ENCODE measurements at places on chromosomes 13 and 19.

DNA sequence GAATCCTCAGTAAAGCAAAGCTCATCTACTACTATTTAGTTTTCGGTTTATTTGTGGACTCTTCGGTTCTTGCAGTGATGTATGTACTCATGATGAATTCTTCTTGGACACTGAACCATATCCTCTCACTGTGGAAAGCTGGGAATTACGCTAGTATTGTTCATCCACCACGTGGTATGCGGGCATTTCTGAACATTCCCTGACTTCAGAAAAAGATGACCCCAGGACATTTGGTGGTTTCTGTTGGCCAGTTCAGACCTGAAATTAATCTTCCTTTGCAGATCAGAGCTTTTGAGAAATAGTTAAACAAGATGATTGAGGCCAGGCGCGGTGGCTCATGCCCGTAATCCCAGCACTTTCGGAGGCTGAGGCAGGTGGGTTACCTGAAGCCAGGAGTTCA, 25.3 kb upstream of the FBN3 start:
- no peak for DNase-seq

- DNase-seq: no peak
These were observed 19.2 kb downstream of the GPX4 start for GRCh38 chr19:1122972-1123363.

GRCh38 chr19:38377052-38377451, 2.7 kb downstream of the PSMD8 start:
- no peak for DNase-seq

- no peak for DNase-seq
These were observed 93.9 kb downstream of the TSHZ3 start for GRCh38 chr19:31255174-31255799.

GRCh38 chr13:107838588-107839161, 376.7 kb downstream of the LIG4 start:
- DNase-seq: no peak

- DNase-seq: no peak
These were observed 17.5 kb downstream of the CEACAM3 start for GRCh38 chr19:41813911-41814310.

DNA sequence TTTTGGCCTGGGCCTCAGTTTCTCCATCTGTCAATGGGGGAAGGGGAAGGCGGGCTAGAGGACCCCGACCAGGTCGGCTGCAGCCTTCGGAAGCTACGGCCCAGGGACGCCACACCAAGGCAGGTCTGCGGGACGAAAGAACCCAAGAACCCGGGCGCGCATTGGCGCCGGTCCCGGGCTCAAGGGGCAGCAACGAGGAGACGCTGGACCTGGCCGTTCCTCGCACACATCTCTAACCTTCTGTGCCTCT, 739 bp upstream of the ILF3 start:
- no peak for DNase-seq

- DNase-seq: no peak
These were observed 54.5 kb upstream of the GPI start for GRCh38 chr19:34310494-34310981.

- DNase-seq: no peak
These were observed at the start of gene USP12 for GRCh38 chr13:27171244-27171826. USP12 (minus strand) TSS chr13:27171811; CDS start chr13:27171639, 172 bp downstream.

- no peak for DNase-seq
These were observed 10.5 kb downstream of the B3GNT3 start for GRCh38 chr19:17805427-17805826.

DNA sequence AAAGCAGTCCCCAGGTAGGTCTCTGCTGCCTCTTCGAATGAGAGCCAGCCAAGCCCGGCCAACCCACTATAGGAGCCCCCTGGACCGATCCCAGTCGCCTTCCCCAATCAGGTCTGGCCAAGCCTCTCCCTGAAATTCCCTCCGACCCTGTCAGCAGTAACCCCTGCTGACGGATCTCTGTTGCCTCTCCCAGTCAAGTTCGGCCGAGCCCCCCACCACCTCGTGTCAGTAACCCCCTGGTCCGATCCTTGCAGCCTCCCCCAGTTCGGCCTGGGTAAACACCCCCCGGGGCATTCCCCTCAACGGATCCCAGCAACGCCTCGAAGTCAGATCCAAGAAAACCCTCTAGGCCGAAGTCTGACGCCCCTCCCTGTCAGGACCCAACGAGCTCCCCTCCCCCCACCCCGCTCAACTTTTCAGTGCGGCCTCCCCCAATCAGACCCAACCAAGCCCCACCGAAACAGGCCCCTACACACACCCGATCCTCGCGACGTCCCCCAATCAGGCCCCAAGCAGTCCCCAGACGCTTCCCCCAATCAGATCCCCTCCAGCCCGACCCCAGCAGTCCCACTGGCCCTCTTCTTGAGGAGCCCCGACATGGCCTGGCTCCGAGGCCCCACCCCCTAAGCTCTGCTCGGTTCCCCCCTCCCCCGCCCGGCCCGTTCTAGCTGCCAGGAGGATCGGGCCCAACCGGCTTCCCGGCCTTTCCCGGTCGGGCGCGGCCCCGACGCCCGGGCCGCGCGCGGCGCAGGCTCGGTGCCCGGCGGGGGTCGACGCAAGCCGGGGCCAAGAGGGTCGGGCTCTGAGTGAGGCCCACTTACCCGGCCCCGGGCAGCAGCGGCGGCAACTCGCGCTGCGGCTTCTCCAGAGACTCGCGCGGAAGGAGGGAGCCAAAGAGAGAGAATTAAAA, 1.8 kb downstream of the TNPO2 start:
- peak; percentile 28 for DNase-seq

GRCh38 chr13:43835701-43836100, 43.8 kb downstream of the CCDC122 start:
- no peak for DNase-seq

DNA sequence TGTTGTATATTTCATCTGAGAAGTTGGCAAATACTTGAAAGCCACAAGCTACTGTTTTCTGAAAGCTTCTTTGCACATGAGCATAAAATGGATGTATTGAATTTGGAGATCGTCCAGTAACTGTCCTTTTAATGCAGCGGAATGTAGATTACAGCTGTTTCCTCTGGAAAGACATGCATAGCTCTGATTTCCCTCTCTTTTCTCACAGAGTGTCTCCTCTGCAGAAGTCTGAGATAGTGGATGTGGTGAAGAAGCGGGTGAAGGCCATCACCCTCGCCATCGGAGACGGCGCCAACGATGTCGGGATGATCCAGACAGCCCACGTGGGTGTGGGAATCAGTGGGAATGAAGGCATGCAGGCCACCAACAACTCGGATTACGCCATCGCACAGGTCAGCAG, 283.0 kb downstream of the SHISA2 start:
- no peak for DNase-seq

GRCh38 chr13:42539670-42540069, 34.3 kb upstream of the TNFSF11 start:
- DNase-seq: no peak

DNA sequence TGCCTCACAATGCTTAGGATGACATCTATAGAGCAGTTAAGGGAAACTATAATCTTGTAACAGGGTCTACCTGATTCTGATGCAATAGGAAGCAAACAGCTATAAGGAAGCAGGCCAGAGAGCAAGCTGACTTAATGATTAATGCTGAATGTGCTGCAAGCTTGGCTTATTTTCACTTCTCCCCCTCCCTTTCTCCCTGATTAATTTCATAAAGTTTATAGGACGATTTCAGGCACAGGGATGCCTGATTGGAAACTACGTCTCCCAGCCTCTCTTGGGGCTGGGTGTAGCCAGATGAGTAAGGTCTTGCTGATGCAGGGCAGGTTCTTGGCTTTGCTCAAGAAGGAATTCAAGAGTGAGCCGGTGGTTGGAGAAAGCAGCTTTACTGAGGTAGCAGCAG, 82.8 kb upstream of the MRI1 start:
- no peak for DNase-seq

DNA sequence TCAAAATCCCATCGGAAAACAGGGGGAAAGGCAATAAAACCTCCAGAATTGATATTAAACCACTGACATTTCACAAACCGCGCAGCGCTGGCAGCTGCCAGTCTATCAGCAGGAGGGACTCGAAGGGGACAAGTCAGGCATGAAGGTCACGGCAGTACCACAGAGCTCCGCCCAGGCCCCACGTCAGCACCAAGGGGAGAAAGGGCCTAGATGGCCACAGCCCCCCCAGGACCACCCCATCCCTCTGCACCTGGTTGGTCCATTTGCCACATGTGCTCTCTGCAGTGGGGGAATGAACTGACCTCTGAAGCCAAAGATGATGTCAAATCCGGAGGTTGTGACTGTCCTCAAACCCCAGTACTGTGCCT, 9.5 kb upstream of the VSTM2B start:
- no peak for DNase-seq

GRCh38 chr13:74132152-74132775, 1.9 kb downstream of the KLF12 start:
- DNase-seq: no peak

DNA sequence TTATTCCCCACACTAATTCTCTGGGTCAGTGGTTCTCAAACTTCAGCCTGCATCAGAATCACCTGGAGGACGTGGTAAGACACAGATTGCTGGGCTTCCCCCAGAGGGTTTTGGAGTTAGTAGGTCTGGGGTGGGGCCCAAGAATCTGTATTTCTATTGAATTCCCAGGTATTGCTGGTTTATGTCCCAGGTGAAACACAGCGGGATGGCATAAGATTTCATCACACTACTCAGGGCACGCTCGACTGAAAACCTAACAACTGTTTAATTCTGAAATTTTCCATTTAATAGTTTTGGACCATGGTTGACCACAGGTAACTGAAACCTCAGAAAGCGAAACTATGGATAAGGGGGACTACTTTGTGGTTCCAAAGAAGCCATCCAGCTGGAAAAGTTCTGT, 6.5 kb downstream of the MLNR start:
- no peak for DNase-seq

- no peak for DNase-seq
These were observed 27.4 kb downstream of the LRCH1 start for GRCh38 chr13:46580362-46580839.

- DNase-seq: no peak
These were observed 17.4 kb downstream of the PIP5K1C start for GRCh38 chr19:3682741-3683404.

Measured in activated CD8-positive, alpha-beta memory T cell treated with anti-CD3 and anti-CD28 coated beads for 4 hours (primary cell).